Colonic mucosa (tissue), 4 donors: ENCODE measurements at places on chromosomes 2 and 18. TPM values are rescaled to one million over a fixed set of nuclear protein-coding genes. Genes with fewer than 3 reads are reported as not detected.

Gene HAAO
- 17.8 TPM for total RNA-seq

DNA sequence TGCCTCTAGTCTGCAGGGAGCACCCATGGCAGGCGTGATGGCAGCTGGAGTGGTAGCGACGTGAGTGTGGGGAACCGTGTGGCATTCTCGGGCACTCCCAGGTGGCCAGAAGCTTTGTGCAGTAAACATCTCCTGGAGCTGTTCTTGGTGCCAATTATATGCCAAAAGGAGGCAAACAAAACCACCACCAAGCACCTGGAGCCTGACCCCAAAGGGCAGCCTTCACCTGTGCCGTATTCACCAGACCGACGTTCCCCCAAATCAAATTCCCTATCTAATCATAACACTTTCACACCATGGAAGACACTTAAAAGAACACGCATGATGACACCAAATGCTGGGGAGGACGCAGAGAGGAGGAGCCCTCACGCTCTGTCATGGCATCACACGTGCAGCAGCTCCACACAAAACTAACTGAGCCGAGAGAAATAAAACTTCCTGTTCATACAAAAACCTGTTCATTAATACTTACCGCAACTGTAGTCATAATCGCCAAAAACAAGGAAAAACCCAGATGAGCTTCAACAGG is 123.6 kb downstream of the EIPR1 start:
- no peak for DNase-seq

- no peak for DNase-seq
These were observed 492.2 kb upstream of the CDH2 start for GRCh38 chr18:28669165-28669564.

DNA sequence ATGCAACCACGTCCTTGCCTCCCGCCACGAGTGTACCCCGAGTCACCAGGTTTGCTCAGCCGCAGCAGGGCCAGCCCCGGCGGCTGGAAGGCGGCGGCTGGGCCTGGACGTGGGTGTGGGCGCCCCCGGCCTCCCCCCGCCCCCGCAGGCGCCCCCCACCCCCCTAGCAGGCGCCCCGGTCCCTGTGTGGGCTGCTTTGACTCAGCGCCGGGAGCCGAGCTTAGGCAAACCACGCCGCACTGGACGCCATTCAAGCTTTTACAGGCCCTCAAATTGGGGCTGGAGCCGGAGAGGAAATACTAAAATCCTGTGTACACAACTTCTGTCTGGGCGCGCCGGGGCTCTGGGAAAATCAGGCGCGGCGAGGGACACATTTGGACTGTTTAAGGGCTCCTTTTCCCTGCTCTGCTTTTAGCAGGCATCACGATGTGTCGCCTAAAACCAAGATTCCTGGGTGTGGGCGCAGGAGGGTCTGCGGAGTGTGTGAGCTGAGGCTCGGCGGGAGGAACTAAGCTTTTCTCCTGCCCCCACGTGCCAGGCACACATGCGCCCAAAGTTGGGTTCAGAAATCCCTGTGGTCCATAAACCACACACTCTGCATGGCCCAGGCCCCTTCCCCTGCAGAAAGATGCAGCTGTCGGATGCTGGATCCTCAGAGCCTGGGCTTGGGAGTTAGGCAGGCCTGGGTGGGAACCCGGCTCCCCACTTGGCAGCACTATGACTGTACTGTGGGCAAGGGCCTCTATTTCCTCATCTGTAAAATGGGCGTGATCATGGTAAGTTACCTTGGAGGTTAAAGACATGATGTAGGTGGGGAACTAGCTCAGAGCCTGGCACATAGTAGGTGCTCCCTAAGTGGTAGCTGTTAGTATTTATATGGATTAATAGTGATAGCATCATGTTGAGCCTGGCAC is 57.6 kb downstream of the ATOH8 start:
- DNase-seq = peak; percentile 76

DNA sequence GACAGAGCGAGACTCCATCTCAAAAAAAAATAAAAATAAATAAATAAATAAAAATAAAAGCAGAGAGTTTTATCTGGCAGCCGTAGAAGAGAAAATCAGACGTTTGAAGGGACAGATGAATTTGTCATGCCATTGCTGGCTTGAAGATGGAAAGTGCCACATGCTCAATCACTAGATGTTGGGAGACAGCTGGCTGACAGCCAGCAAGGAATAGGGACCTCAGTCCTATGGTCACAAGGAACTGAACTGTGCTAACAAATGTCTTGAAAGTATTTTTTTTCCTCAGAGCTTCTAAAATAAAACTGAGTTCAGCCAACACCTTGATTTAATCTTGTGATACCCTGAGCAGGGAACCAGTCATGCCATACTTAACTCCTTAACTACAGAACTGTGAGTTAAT is 65.4 kb downstream of the DTNA start:
- DNase-seq = no peak

- no peak for DNase-seq
These were observed 94.0 kb downstream of the MCFD2 start for GRCh38 chr2:46821600-46821999.

GRCh38 chr2:16554060-16554583 is 111.5 kb downstream of the CYRIA start:
- no peak for DNase-seq

DNA sequence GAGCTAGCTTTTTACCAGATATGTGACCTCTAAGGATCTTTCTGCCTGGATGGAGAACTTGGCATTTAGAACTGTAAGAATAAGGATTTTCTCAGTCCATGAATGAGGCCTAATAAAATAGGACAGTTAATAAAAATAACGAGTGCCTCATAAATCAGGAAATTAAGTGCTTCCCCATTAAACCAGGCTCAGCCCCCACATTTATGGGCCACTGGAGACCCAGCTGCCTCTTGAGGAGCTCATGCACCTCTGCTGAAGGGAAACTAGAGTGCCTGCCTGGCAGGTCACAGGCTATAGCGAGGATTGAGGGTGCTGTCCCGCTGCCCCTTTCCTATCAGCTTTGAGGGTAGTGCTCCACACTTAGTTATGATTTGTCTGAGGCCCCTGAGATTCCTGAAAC is 158.0 kb downstream of the ALK start:
- no peak for DNase-seq
